Left ventricle myocardium inferior (tissue), 1 donor: ENCODE measurements at places on chromosomes 6 and 20. TPM values are rescaled to one million over a fixed set of nuclear protein-coding genes. Genes with fewer than 3 reads are reported as not detected.
A peak's percentile ranks its signal among the peaks of the same experiment; 100 is the strongest.

The RNF144B gene
- total RNA-seq, result 14.1 TPM

DNA sequence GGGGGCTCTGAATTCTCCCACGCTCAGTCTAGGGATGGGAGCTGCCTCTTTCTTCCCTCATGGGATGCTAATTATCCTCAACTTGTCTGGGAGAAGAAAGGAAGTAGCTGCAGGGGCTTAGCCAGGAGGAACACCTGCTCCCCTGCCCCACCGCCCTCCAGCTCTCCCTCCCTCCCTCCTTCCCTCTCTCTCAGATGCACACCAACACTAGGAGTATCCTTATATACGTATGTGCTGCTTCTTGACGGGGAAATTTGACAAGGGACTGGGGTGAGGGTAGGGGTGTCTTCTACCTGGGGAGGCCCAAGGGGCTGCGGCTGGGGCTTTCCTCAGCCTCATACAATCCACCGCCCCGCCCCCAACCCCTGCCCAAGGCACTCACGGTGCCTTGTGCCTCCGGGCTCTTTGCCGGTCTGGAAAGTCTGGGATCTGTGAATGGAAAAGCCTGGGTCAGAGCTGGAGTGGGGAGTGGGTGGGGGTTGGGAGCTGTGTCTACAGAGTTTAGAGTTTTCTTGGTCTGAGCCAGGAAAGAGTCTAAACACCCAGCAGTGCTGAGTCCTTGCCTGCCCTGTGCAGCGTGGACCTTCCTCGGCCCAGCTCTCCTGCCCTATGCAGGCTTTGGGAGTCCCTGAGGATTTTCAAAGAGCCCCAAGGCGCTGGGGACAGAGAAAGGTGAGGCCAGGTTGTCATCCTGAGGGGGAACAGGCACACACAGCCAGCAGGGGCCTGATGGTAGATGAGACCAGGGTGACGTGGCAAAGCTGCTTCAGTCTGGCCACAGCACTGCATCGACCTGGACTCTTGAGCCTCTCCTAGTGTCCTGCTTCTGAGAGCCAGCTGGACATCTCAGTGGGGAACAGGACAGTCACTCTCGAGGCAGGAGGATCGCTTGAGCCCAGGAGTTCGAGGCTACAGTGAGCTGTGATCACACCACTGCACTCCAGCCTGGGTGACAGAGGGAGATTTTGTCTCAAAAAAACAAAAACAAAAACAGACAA is 29.3 kb upstream of the EMILIN3 start:
- no peak for DNase-seq

The LIME1 gene
- total RNA-seq, result 3.4 TPM

DNA sequence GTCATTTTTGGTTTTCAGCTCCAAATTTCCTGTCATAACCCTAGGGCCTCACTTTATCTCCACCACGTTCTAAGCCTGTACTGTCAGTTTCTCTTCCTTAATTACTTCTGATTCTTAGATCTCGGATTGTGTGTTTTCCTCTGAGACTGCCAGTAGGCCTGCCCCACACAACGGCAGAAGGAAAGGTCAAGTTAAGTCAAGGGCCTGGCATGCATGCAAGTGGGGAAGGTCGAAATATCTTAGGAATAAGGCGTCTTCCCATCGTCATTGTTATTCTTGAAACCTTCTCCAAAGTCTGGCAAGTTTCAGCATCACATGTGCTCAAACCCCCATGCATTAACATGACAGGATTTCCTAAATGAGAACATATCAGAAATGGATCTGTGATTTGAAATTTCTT is 203.5 kb upstream of the TSHZ2 start:
- DNase-seq, result no peak

DNA sequence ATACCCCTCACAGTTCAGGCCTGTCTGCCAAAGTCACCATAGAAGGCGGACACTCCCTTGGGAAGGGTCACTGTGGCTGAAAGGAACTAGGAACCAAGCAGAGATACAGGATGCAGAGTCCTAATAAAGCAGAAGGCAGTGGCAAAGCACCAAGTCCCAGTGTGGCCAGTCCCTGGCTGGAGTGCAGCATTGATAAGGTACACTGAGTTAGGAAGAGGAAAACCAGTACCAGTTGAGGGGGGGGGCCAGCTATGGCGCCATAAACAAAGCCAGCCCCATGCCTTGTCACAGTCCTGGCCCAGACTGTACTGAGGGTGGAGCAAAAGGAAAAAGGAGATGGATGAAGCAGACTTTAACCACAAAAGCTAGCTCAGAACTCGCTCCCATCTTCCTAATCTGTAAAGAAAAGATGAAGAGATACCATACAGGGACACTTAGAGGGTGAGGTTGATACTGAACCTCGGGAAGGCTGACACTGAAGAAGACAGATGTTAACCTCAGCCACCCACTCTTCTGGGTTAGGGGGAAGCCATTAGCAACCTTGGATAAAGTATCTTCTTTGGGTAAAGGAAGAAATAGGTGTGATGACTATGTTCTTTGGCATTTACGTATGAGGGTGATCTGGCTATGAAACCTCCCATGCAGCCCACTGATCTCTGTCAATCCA is 7.8 kb downstream of the ABHD12 start:
- DNase-seq, result peak; percentile 36

- DNase-seq, result no peak
Observed at GRCh38 chr6:118678866-118679265, 27.5 kb upstream of the CEP85L start.

DNA sequence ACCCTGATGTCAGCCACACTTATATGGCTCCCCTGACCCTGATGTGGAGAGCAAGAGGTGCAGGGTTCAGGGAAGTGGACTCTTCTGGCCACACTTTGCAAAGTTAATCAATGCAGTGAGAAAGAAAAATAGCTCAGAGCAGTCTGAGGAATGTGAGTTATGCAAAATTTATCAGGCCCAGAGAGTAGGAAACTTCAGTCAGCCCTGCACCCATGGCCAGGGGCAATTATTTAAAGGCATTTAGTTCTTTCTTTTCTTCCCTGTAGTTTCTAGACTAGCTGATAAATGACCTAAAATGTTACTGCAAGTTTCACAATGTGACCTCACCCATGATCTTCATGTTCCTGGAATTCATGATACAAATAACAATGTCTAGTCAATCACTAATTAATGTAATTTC is 143.7 kb upstream of the GGTLC1 start:
- DNase-seq, result no peak

GRCh38 chr20:12327205-12327604 is 409.5 kb downstream of the BTBD3 start:
- DNase-seq, result no peak

DNA sequence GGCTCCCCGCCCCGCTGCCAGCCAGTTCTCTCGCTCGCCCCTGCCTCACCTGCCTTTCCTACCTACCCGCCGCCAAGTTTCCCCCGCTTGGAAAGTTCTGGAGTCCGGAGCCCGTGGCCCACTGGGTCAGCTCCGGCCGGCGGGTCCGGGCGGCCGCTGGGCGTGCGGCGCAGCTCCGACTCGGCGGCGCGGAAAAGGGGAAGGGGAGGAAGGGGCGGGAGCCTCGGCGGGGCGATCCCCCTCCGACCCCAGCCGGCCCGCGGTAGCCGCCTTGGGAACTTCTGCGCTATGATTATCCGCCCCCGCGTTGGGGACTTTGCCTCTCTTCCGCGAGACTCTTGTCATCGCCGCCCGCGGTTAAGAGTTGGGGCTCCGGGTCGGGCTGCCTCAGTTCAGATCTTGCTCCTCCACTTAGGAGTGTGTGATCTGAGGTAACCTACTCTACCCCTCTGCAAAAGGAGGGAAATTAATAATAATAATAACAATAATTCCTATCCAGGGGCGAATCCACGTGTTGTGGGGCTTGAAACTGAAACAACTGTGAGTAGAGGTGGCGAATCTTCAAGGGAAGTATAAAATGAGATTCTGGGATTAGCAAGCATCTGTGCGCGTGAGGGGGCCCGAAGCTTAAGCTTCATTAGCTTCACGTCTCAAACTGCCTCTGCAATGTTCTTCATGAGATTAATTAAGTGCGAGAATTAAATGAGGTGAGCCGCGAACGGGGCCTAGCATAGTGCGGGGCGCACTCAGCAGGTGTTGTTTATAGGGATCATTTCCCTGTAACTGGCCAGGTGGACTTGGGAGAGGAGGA is 30.8 kb downstream of the SF3B5 start:
- peak; percentile 31 for DNase-seq

DNA sequence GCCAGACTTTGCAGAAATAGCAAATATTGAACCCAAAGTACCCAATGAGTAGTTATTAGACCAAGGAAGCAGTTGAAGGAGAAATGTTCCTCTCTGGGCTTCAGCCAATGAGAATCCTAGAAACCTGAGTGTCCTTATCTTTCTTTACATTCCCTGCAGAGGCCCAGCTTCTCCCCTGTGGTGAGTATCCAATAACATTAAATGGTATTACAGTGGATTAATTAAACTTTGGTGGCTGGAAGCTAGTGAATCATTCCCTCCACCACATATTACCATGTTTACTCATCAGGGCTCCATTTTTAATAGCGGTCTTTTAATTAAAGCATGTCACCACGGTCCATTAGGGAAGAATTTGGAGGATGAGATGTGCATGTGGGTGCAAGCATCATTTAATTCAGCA is 74.0 kb downstream of the UNC5CL start:
- no peak for DNase-seq

The MARCKS gene
- total RNA-seq, result 21.0 TPM

- no peak for DNase-seq
Observed at GRCh38 chr6:90934966-90935365, 348.1 kb upstream of the MAP3K7 start.

DNA sequence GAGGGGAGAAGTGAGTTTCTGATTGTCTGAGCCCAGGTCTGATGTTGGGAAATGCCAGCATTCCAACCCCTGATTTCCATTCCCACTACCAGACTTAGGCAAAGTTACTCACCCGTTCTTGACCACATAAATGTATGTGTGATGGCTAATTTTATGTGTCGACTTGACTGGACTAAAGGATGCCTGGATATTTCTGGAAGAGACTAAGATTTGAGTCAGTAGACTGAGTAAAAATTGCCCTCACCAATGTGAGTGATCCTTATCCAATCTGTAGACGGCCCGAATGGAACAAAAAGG is 95.8 kb upstream of the TAB2 start:
- no peak for DNase-seq

The CALHM4 gene
- total RNA-seq, result not detected

The GPX5 gene
- total RNA-seq, result not detected

The JAG1 gene
- 20.5 TPM for total RNA-seq

GRCh38 chr6:169702840-169703246 is 917 bp downstream of the C6orf120 start:
- no peak for DNase-seq

The TNXB gene
- total RNA-seq, result 73.0 TPM

GRCh38 chr20:51914758-51915157 is 112.4 kb upstream of the SALL4 start:
- no peak for DNase-seq

DNA sequence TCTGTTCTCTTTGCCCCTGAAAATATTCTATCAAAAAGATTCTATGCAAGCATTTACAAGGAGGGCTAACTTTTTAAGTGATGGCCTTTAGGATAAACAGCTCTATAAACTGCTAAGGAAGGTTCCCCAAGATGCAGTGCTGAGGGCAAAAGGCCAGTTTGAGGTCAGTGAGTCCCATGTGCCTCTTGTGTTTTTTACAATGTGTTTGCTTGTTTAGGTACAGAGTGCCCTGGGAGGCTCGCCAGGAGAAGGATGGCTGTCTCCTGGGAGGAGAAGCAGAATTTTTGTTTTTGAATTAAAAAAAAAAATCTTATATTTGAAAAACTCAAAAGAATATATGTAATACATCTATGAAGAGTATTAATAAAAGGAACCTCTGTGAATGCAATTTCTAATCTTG is 12.8 kb downstream of the MTCH1 start:
- DNase-seq, result no peak

DNA sequence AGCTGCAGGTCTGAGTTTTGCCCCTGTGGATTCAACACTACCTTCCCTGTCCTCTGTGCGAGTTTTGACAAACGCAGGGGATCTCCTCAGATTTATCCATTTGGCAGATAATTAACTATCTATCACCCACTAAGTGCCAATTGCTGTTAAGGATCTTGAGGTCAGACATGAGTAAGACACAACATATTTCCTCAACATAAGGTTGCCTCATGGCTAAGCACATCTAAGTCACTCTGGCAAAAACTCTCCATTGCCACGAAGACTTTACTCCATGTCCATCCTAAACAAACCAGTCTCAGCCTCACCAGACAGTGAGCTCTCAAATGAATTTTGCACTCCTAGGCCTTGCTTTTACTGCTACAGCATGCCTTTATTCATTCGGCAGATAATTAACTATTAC is 408.4 kb downstream of the MAFB start:
- no peak for DNase-seq

GRCh38 chr20:7657569-7657968 is 282.7 kb downstream of the HAO1 start:
- no peak for DNase-seq

The HLA-DOB gene
- not detected for total RNA-seq

- DNase-seq, result no peak
Observed at GRCh38 chr6:105382958-105383357, 19.9 kb downstream of the PREP start.

DNA sequence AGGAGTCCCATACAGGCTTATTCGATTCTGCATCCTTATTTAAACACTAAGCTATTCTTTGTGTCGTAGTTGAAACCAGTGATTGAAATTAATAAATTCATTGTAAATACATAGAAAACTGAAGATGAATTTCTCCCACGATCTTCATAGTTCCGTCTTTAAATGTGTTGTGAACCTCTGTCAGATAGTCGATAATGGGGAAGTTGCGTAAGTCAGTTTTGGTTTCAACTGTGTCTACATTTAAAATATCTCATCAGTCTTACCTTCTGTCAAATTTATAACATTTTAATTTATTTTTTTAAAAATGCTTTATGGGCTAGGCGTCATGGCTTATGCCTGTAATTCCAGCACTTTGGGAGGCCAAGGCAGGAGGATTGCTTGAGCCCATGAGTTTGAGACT is 12.7 kb downstream of the STX11 start:
- DNase-seq, result no peak

DNA sequence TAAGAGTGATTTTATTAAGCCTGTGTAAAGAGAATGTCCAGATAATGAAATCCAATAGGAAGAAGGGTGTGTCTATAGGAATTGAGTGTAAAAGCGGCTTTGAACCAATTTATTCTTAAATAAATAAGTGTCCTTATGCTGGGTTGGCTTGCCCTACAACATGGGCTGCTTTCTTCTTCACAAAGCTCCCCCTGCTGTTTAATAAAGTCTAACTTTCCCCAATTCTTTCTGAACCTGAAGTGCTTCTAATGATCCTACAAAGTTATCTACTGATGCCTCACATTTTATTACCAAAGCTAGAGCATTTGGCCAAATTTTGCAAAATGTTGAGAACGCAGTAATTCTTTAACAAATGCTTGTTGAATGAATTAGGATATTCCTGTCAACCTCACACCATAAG is 36.3 kb upstream of the SIRT5 start:
- DNase-seq, result no peak

The MYMX gene
- total RNA-seq, result 0.36 TPM

DNA sequence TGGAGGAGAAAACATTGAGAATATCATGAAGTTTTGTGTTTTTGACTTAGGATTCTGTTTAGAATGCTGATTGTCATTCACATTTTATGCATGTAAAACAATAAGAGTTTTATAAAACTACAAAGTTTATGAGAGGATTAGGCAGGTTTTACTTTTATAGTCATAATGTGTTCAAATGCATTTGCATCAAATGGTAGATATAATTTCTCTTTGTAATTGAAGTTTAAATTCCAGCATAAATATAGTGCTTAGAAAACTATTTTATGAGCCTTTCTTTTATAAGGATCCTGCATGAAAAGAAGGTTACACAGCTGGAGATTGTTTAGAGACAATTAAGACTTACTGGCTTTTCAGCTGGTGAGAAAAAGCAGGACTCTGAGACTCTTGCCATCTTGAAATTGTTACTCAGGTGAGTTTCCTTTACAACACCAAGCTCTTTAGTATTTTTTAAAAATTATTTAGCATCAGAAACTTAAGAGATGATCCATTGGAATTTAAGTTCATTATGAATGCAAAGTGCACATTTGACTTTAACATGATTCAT is 157.1 kb upstream of the MAN1A1 start:
- no peak for DNase-seq
